Aortic smooth muscle cell (primary cell): ENCODE measurements at places on chromosomes 7 and 10. TPM values are rescaled to one million over a fixed set of nuclear protein-coding genes. Genes with fewer than 3 reads are reported as not detected.

The SYT15 gene
- under 0.01 and 0.06 TPM in 2 replicates for total RNA-seq

The TRIM74 gene
- total RNA-seq, result 0.06 TPM in 1 of 2 replicates, not detected in the other

The TUBB8 gene
- not detected in 2 replicates for total RNA-seq

The EFCAB10 gene
- not detected in 2 replicates for total RNA-seq

The UNC5B gene
- total RNA-seq, result 22.4 and 33.7 TPM in 2 replicates

The EPHB6 gene
- total RNA-seq, result 14.0 and 23.1 TPM in 2 replicates
